Occipital lobe (tissue), 3 donors: ENCODE measurements at places on chromosomes 2 and 18. TPM values are rescaled to one million over a fixed set of nuclear protein-coding genes. Genes with fewer than 3 reads are reported as not detected.

- DNase-seq: no peak
These were observed 27.6 kb upstream of the CALCRL start for GRCh38 chr2:187475499-187476248.

DNA sequence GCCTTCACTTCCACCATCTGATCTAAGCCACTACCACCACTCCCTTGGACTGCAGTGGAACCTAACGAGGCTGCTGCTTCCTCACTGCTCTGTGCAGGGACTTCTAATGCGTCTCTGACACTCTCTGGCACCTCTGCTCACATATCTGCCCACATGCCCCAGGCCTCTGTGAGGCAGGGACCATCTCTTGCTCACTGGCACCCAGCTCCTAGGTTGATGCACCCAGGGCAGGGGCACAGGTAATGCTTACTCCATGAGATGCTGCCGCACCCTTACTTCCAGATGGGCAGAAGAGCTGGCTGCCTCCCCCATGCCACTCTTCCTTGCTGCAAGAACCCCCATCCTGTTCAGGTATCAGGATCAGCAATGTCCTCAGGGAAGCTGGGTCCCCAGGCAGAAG is 294.0 kb upstream of the HS6ST1 start:
- no peak for DNase-seq

- no peak for DNase-seq
These were observed 107.3 kb downstream of the MYO1B start for GRCh38 chr2:191352536-191352935.

GRCh38 chr2:101518578-101519492 is 43.9 kb upstream of the RFX8 start:
- DNase-seq: peak; percentile 58

The SOS1 gene
- total RNA-seq: 32.1 TPM

The GATA6 gene
- 0.16 TPM for total RNA-seq

The MYCN gene
- 75.5 TPM for total RNA-seq
